Stimulated activated CD8-positive, alpha-beta memory T cell treated with anti-CD3 and anti-CD28 coated beads, Interleukin-12 subunit alpha, Interleukin-12 subunit beta, amount 100 ng/mL, for 1 hour (primary cell): ENCODE measurements at places on chromosomes 5 and 9.

GRCh38 chr9:22237497-22238363 is 208.9 kb upstream of the DMRTA1 start:
- no peak for DNase-seq

DNA sequence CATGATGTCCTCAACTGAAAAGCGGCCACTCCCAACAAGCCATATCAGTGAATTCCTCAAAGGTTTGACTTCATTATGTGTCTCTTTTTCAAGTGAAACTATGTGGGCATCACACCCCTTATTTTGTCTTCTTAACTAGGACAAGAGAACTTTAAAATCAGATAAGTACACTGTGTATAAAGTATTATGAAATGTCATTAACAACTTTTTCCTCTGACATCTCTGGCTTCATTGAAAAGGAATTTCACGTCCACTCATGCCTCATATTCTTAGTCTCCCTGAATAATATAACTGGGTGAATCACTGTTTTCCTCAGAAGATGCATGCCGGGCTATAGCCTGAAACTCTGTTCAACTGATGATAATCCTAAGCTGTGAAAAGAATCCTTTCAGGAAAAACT is 415.8 kb downstream of the ACTL7B start:
- no peak for DNase-seq

- DNase-seq: no peak
Observed at GRCh38 chr9:133605446-133605845, 3.7 kb downstream of the FAM163B start.

GRCh38 chr5:126544087-126544740 is 50.8 kb downstream of the ALDH7A1 start:
- DNase-seq: no peak

DNA sequence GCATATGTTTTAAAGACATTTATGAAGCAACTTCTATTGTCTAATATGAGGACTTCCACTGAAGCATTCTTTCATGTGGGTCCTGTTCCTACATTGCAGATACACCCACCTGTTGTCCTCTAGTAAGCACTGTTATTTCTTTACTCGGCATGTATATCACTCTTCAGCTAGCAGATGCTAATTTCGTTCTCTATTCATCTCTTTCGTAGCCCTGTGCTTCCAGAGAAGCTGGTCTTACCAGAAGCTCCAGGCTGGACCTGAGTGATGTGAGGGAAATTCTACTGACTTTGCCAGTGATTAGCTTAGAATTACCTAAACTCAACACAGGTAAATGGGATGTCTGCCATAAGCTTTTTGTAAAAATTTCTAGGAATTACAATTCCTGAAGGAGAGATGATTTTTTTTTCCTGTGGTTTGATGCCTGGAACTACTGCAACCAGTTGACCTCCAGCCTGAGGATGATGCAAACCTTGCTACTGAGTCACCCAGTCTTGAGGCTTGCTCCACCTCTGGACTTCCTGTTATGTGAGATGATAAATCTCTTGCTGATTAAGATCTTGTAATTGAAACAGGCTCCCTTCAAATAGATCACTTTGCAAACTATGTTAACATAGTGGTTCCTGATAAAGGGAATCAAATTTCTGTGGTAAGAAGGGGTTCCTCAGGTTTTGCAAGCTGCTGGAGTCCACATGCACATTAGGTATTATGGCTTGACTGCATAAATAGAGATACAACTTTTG is 52.2 kb upstream of the SPINK5 start:
- no peak for DNase-seq

- DNase-seq: no peak
Observed at GRCh38 chr9:16768816-16769215, 101.7 kb downstream of the BNC2 start.

DNA sequence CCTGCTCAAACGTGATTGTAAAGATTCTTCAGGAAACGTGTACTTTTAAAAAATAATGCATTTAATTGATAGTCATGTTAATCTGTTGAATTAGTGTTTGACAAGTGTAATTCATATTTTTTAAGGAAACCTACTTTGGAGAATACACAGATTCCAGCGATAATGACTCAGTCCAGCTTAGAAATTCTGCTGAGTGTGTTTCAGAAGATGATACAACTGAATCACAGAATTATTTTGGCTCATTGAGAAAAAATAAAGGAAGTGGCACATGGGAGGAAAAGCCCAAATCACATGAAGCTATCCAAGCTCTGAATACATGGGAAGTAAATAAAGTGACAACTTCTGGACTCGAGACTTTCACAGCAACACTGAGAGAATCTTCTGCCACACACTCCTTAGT is 37.8 kb downstream of the ICE1 start:
- no peak for DNase-seq

GRCh38 chr5:98541641-98542040 is 231.8 kb upstream of the RGMB start:
- DNase-seq: no peak

- no peak for DNase-seq
Observed at GRCh38 chr9:84667571-84668195, 1.8 kb upstream of the NTRK2 start.
